T-helper 2 cell treated with Interferon-gamma antibody and Interleukin-4, amounts not matched to agents 100 ng/mL and 5 ng/mL, for 36 hours (primary cell): ENCODE measurements at places on chromosomes 3 and 15. TPM values are rescaled to one million over a fixed set of nuclear protein-coding genes. Genes with fewer than 3 reads are reported as not detected.

The ADAMTS17 gene
- 0.52 and 1.7 TPM in 2 replicates for total RNA-seq

The ZWILCH gene
- 31.8 and 34.1 TPM in 2 replicates for total RNA-seq

The TF gene
- under 0.01 and 0.43 TPM in 2 replicates for total RNA-seq

The HEMK1 gene
- 58.1 and 63.0 TPM in 2 replicates for total RNA-seq

The KBTBD13 gene
- not detected in 2 replicates for total RNA-seq

The MAGEL2 gene
- not detected in 2 replicates for total RNA-seq

The PLA2G4D gene
- not detected in 2 replicates for total RNA-seq

The COL6A5 gene
- not detected in 2 replicates for total RNA-seq

The ACTR8 gene
- total RNA-seq: 51.8 and 53.5 TPM in 2 replicates

The PEAK1 gene
- 16.6 and 19.5 TPM in 2 replicates for total RNA-seq

The SLC6A11 gene
- total RNA-seq: not detected in 2 replicates

The ARGFX gene
- not detected in 2 replicates for total RNA-seq

The RPLP1 gene
- 1,734 and 1,740 TPM in 2 replicates for total RNA-seq

The SLC28A2 gene
- total RNA-seq: not detected in 2 replicates

The ZNF774 gene
- total RNA-seq: 1.8 and 1.9 TPM in 2 replicates

The MAP1A gene
- 12.6 and 12.7 TPM in 2 replicates for total RNA-seq

The GABRR3 gene
- total RNA-seq: 0.05 TPM in 2 replicates
